ENCODE measurements at places on chromosomes 2 and 18.
A peak's percentile ranks its signal among the peaks of the same experiment; 100 is the strongest.

DNA sequence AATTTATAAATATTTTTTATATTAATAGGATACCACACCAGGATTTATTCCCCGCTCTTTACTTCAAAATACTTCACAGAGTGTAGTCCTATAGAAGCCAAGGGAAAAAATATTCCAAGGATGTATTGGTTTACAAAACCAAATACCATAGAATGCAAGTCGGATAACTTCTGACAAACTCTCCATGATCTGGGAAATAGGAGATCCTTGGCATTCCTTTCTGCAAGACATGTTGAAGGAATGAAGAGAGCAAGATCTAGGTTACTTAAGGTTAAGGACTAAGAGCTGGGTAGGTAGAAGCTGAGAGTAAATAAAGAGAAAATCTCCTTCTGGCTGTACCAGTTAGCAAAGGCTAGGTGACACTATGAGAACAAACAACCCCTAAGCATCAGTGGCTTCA lies 141.2 kb downstream of the LRATD1 start:
- DNase-seq, result no peak

DNA sequence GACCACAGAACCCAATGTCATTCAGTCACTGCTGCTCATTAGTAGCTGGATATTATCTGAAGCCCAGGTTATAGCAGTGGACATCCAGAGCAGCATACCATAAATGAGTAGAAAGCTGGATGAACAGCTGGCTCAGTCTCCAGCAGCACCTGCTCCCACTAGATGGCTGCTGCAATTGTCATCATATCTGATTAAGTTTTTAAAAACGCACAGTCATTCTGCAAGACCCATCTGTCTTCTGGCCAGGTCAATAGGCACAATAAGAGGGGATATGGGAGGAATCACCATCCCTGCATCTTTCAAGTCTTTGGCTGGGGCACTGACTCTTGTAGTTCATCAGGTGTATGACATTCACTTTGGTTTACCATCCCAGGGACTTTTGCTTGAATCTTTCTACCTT lies 55.1 kb upstream of the XDH start:
- DNase-seq, result no peak

GRCh38 chr18:3094338-3094684 lies 81.4 kb upstream of the LPIN2 start:
- DNase-seq, result no peak

- no peak for DNase-seq
Measured at GRCh38 chr2:53854678-53855077, 5.1 kb downstream of the GPR75 start.

- DNase-seq, result no peak
Measured at GRCh38 chr2:18940184-18940583, 350.8 kb upstream of the NT5C1B start.

DNA sequence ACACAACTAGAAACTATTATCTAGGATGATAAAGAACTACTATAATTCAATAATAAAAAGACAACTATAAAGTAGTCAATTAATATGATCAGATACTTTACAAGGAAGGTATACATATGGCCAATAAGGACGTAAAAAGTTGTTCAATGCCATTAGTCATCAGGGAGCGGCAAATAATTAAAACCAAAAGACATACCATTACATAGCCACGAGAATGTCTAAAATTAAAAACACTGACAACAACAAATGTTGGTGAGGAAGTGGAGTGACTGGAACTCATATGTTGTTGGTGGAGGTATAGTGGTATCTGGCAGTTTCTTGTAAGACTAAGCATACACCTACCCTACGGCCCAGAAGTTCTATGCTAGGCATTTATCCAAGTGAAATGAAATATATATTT lies 152.4 kb downstream of the MTCL1 start:
- no peak for DNase-seq

DNA sequence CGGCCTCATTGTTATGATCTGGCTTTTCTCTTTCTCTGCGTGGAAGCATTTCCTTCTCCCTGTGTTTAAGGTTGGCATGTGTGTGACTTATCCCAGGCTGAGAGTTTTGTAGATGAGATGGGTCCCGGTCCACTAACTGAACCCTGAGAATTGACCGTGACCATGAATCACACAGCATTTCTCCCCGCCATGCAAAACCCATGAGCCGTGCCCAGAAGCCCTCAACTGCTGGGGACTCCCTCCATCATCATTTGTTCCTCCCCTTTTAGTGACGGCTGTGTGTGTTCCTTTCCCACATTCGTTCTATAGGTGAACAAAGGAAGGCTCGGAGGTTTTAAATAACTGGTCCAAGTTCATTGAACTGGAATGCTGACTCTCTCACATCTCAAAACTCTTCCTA lies 30.1 kb upstream of the TXNDC2 start:
- DNase-seq, result no peak

DNA sequence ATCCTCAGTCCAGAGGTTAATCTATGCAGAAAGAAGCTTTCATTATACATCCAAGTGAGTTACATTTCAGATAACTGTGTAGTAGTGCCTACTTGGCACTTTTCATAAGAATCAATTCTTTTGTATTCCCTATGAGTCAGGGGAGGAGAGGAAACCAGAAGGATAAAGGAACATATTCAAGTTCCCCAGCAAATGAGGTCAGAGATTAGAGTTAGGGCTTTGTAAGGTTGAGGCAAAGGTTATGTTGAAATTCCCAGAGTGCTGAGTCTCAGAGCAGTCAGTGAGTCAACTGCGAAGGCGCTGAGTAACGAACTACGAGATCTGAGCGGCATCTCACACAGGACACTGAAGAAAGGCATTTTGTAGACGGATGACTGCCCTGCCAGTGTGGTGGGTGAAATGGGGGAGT lies 25.1 kb upstream of the ME2 start:
- DNase-seq, result no peak

GRCh38 chr2:155157065-155157464 lies 458.6 kb downstream of the KCNJ3 start:
- no peak for DNase-seq

- DNase-seq, result no peak
Measured at GRCh38 chr2:12455661-12456060, 261.1 kb upstream of the TRIB2 start.

DNA sequence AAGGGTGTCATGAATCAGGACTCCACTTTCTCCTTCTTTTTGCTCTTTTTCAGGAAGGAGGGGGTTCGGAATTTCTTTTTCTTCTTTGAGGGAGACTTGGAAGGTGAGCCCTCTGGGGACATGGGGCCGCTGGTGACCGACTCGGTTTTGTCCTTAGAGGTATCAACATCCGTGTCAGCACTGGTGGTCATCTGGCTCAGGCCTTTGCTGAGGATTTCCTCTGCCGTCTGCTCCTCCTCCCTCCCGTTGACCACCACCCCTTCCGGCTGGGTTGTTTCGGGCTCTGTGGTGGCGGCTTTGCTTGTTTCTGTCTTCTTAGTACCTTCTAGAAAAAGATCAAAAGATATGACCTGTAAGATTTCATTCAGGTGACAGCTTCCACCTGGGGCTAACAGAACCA lies 104.6 kb downstream of the ADD2 start:
- DNase-seq, result no peak

DNA sequence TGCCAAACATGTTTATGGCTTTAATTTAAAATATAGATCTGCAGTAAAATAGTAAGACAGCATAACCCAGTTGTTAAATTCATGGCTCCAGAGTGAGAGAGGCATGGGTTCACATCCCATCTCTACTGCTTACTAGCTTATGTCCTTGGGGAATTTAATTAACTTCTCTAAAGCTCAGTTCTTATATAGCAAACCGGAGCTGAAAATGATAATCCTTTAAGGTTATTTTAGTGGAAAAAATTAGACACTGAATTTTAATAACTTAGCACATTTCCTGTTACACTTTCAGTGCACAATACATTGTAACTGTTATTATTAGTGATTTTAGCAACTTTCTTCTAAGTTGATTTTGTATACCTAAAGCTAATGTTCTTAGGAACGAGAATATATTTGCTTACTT lies 14.8 kb downstream of the SCN9A start:
- DNase-seq, result no peak

GRCh38 chr18:318791-319291 lies 51.0 kb upstream of the THOC1 start:
- DNase-seq, result no peak

DNA sequence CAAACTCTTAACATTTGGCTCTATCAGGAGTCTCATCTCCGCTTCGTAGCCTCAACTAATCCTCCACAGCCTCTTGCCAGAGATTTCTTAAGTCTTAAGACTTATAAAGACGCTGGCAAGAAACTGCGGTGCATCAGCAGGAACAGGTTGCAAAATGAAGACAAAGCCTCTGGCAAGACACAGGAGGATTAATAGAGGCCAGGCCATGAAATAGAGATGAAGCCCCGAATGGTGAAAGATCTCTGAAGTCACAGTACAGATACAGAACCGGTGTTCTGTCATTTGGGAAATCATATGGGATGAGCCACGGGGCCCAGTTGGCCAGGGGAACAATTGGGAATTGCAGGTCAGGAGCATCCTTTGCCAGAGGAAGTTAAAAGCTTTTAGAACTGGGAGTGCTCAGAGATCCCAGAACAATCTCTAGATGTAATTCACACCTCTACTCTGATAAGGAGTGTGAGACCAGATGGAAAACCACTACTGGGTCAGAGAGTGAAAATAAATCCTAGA lies 190.9 kb upstream of the FOSL2 start:
- DNase-seq, result no peak

DNA sequence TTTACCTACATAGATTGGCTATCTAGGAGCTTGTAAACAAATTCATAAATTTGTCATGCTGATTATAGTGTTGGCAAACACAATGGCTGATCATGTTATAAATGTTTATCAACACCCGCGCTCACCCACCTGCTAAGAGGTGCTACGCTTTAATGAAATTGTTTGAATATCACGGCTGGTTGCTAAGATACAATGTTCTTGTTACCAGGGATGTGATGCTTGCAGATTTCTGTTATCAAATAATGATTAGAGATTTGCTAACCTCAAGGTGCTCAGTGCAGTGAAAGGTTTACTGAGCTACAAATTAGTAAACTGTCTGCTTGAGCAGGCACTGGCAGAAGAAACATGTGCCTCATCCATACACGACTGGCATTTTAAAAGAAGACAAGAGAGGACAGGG lies 160.0 kb upstream of the ZEB2 start:
- DNase-seq, result no peak

DNA sequence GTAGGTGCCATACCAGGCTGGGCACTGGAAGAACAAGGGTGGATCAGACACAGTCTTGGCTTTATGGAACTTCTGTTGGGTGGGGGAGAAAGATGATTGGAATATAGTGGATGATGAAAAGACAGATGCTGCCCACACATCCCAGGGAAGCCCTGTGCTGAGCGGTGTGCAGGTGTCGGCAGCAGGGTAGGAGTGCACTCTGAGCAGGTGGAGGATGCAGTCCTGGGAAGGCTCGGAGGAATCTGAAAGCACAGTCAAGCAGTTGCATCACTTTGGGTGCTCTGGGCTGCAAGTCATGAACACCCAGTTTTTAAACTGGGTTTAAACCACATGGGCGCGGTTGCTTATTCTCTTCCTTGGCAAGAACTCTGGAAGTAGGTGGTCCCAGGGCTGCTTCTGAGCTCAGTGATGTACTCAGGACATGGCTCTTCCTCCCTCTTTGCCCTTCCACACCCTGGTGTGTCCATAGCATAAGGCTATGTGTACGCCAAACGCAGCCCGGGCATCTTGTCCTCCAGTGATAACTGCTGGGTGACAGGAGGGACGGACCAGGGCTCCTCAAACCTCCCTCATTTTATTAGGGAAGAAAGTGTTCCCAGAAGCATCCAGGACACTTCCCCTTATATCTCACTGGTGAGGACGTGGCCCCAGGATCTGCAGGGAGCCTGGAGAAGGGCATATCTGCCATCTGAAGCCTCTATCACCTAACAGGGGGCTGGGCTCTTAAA lies 84.0 kb downstream of the SH3RF3 start:
- DNase-seq, result no peak

- peak; percentile 66 for DNase-seq
Measured at GRCh38 chr2:181305301-181306123, 151.7 kb upstream of the ITGA4 start.

Data from CD4-positive, alpha-beta T cell treated with Interleukin-2 at 100 ng/mL for 4 hours (primary cell).